ENCODE measurements at places on chromosomes 4 and X.

- DNase-seq = no peak
Observed at GRCh38 chr4:143438710-143439109, 74.8 kb upstream of the SMARCA5 start.

DNA sequence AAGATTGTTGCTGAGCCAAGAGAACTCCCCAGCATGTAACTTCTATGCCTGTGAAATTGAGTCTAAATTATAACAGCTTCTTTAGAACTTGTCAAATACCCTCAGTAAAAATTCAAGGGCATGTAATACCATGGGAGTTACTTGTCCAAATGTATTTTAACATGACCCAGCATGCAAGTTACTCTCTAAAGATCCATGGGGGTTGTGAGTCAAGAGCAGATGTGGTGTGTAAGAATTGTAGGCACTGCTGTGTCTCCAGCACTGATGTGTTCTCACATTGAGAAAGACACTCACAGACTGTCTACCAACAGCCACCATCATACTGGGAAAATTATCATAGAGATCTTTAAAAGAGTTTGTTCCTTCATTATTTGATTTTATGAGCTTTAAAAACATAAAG lies 237.4 kb upstream of the IL1RAPL1 start:
- no peak for DNase-seq

- no peak for DNase-seq
Observed at GRCh38 chr4:175469514-175469913, 342.6 kb downstream of the GPM6A start.

DNA sequence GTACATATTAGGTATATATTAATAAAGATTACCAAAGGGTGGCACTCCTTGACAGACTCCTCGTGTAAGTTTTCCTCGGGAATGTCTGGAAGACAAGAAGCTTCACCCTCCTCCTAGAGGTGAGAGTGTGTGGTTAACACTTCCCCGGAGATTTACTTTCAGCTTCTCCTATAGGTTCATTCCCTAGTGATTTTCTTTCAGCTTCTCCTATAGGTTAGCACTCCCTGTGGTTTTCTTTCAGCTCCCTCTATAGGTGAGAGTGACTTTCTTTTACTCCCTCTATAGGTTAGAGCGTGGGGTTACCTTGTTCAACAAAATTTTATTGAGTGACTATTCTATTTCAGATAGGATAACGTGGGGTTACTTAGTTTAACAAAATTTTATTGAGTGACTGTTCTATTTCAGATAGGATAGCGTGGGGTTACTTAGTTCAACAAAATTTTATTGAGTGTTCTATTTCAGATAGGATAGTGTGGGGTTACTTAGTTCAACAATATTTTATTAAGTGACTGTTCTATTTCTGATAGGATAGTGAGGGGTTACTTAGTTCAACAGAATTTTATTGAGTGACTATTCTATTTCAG lies 106.0 kb upstream of the PLAC1 start:
- no peak for DNase-seq

DNA sequence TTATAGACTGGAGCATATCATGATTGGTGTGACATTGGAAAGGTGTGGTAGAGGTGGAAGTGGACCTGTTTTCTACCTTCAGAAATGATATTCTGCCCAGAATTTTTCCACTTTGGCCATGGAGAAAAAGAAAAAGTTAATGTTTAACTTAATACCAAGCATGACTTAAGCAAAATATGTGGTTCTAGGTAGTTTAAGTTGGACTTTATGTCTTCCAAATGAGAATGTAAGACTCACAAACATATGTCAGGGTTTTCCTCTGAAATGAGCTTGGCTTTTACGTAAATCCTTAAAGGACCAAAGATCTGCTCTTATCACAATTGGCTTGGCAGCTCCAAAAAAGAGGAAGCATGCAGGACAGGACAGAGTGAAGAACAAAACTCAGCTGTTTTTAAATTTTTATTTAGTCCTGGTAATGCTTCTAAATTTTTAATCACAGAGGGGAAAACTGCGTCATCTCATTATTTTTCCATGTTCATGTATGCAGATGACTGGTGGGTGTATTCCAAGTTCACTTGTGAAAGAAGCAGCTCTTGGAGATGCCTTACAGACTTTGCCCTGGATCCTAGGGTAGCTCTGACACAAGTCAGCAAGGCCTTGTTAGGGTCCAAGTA lies 98.2 kb downstream of the ANK2 start:
- DNase-seq = no peak
